Endothelial cell (in vitro differentiated cells): ENCODE measurements at places on chromosomes 2 and 18. TPM values are rescaled to one million over a fixed set of nuclear protein-coding genes. Genes with fewer than 3 reads are reported as not detected.

The SERPINB4 gene
- 0.41 TPM for total RNA-seq

DNA sequence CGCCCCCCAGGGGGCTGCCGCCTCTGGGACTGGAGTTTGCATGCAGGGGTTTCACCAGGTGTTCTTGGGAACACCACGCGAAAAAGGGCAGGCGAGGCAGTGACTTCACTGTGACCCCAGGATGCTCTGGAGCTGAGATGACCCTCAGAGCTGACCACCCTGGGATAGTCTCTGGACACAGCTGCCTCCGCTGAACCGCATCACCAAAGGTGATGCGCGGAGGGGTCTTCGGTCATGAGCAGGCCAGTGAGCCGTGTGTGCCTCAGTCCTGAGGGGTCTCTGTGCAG is 17.5 kb downstream of the GPR35 start:
- no peak for DNase-seq
- peaks cover 9% of the 10 kb centered on the region for H3K4me1 ChIP-seq
- peaks cover 5% of the 10 kb centered on the region for H3K36me3 ChIP-seq
- no peak overlapping the region for H3K4me3 ChIP-seq

GRCh38 chr18:59419386-59419785 is 60.3 kb upstream of the LMAN1 start:
- H3K4me3 ChIP-seq: no peak overlapping the region
- H3K27me3 ChIP-seq: no peaks in the 10 kb centered on the region
- H3K27ac ChIP-seq: no peak overlapping the region
- DNase-seq: no peak

GRCh38 chr2:212539072-212539880 is 674 bp upstream of the ERBB4 start:
- H3K4me3 ChIP-seq: peak overlapping the region; percentile 43
- H3K27ac ChIP-seq: no peak overlapping the region
- H3K4me1 ChIP-seq: peaks cover 7% of the 10 kb centered on the region
- DNase-seq: peak; percentile 52
- H3K36me3 ChIP-seq: no peaks in the 10 kb centered on the region

The KCMF1 gene
- 84.6 TPM for total RNA-seq

DNA sequence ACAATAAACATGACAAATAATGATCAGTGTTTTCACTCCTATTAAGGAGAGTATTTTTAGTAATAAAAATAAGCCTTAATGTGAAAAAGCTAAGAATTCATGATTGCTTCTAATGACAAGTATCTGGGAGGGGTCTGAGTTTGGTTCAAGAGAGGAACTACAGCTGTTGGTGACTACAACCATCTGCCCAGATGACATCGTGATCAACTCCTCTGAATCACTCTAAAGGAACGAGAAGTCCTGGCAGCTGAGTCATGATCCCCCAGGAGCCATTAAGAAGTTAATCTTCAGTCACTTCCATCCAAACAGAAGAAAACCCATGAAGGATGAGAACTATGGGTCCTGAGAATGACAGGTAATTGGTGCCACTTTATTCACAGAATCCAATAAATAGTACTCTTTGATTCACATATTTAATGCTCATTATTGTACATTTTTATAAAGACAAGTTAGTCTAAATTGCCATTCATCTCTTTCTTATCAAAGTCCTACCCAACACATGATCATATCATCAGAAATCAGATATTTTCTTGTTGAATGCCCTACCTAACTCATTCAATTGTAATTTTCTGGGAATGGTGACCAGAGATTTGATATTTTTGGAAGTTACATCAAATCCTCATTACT is 6.8 kb downstream of the TFPI start:
- peaks cover 3% of the 10 kb centered on the region for H3K27me3 ChIP-seq
- peak overlapping the region; percentile 81 for H3K4me3 ChIP-seq
- peaks cover 49% of the 10 kb centered on the region for H3K4me1 ChIP-seq
- H3K36me3 ChIP-seq: peaks cover 57% of the 10 kb centered on the region
- H3K27ac ChIP-seq: no peak overlapping the region

- H3K36me3 ChIP-seq: no peaks in the 10 kb centered on the region
- H3K27me3 ChIP-seq: peaks cover 1% of the 10 kb centered on the region
- DNase-seq: no peak
These were observed 34.4 kb upstream of the CYBRD1 start for GRCh38 chr2:171487803-171488259.

The TRAK2 gene
- total RNA-seq: 18.4 TPM

DNA sequence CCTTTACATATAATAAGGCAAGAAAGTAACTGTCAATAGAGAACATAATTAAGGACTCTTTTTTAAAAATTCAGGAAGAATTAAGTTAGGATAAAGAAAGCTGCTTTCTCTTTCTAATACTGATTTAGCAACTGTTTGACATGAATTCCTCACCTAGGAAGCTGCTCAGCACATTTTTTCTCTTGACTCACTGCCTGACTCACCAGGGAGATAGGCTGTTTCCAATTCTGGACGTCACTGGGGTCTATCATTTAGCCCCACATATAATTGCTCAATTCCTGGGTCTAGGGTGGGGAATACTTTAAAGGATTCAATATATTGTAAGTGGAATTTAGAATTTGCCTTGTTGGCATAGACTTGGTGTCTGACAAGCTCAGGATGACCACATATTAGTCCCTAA is 50.8 kb upstream of the UGP2 start:
- H3K4me1 ChIP-seq: no peaks in the 10 kb centered on the region
- H3K27ac ChIP-seq: no peak overlapping the region
- H3K27me3 ChIP-seq: no peaks in the 10 kb centered on the region
- no peak for DNase-seq
- H3K36me3 ChIP-seq: no peaks in the 10 kb centered on the region

DNA sequence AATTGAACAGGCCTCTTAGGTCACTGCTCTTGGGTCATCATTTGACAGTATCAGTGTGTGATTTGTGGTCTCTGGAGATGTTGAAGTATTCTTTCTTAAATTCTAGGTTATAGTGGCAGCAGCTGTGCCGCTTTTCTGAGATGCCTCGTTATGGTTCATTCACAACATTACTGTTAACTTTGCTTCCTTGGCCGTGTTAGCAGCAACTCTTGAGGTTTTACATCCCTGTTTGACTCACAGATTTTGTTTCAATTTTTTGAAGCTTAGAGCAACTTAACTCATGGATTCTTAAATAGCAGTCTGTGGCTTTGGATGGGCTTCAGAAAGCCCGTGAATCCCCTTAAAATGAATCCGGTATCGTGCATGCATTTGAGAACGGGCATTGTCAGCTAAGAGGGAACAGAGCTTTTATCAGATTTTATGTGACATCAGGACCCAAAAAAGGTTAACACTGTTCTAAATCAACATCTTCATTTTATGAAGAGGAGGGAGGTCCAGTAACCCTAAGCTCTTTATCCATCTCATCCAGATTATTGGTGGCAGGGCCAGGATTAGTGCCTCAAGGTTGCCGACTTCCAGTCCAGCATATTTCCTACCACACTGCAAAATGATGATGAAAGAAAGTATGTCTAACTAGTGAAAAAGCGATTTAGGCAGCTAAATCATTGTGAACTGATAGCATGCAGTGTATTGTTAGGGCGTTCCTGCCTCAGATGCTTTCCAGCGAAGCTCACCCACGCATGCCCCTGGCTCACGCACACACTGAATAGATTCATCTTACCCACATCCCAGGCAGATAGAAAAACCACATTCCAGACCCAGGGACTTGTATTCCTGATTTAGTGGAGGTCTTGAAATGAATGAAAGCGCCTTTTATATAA is 5.1 kb downstream of the TRIB2 start:
- H3K27me3 ChIP-seq: peaks cover 11% of the 10 kb centered on the region
- DNase-seq: no peak
- H3K27ac ChIP-seq: no peak overlapping the region
- peaks cover 8% of the 10 kb centered on the region for H3K36me3 ChIP-seq
- H3K4me1 ChIP-seq: peaks cover 17% of the 10 kb centered on the region

The PROKR1 gene
- total RNA-seq: 0.38 TPM

- peak overlapping the region; percentile 42 for H3K4me3 ChIP-seq
- H3K27ac ChIP-seq: no peak overlapping the region
These were observed 4.9 kb upstream of the HS6ST1 start for GRCh38 chr2:128323555-128323931.

- peaks cover 30% of the 10 kb centered on the region for H3K36me3 ChIP-seq
- H3K27me3 ChIP-seq: peaks cover 24% of the 10 kb centered on the region
- peak; percentile 41 for DNase-seq
- peaks cover 37% of the 10 kb centered on the region for H3K4me1 ChIP-seq
These were observed 1.2 kb downstream of the BMPR2 start for GRCh38 chr2:202377207-202377761.

The DLGAP1 gene
- total RNA-seq: 1.8 TPM

DNA sequence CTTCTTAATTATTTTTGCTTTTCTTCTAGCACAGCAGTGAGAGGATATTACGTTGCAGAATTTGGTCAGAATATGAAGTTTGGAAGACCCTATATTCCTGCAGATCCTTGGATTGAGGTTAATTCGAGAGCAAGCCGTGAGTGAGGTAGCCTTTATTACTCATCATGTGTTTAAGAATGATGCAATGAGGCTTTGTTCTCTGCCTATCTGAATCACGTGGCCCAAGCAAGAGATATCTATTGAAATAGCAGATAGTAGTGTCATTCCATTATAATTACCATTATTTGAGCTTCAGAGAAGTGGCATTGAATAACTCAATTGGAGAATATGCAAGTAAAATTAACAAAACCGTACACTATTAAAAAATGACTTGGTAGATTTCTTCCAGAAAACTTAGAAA is 641.1 kb downstream of the TMEM182 start:
- H3K27ac ChIP-seq: peak overlapping the region; percentile 97
- H3K27me3 ChIP-seq: peaks cover 4% of the 10 kb centered on the region
- H3K36me3 ChIP-seq: no peaks in the 10 kb centered on the region
- no peak for DNase-seq
- no peak overlapping the region for H3K4me3 ChIP-seq
- H3K4me1 ChIP-seq: peaks cover 30% of the 10 kb centered on the region

- peaks cover 5% of the 10 kb centered on the region for H3K27me3 ChIP-seq
- peak overlapping the region; percentile 82 for H3K27ac ChIP-seq
- peaks cover 43% of the 10 kb centered on the region for H3K4me1 ChIP-seq
These were observed 1.1 kb upstream of the FRZB start for GRCh38 chr2:182867426-182868053.

- H3K4me1 ChIP-seq: peaks cover 8% of the 10 kb centered on the region
- H3K4me3 ChIP-seq: no peak overlapping the region
- peaks cover 9% of the 10 kb centered on the region for H3K36me3 ChIP-seq
- H3K27ac ChIP-seq: no peak overlapping the region
- peaks cover 7% of the 10 kb centered on the region for H3K27me3 ChIP-seq
These were observed 565.7 kb downstream of the SLC4A3 start for GRCh38 chr2:220192994-220193753.

DNA sequence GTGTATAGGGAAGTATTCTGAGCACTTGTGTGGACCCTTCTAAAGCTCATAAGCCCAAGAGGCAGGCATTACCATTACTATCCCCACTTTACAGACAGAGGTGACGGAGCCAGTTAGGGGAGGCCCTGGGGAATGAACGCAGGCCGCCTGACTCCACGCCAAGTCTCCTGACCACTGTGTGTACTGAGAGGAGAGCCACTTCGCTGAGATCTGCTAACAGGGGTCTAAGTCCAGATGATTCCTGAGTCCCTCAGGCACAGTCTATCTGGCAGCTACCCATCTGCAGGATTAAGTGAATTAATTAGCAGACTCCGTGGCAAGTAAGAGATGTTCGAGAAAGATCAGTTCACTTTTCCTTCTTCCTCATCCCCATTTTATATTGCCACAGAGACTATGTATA is 13.7 kb downstream of the CYB5A start:
- peaks cover 72% of the 10 kb centered on the region for H3K4me1 ChIP-seq
- peaks cover 28% of the 10 kb centered on the region for H3K36me3 ChIP-seq
- H3K27ac ChIP-seq: no peak overlapping the region
- peaks cover 5% of the 10 kb centered on the region for H3K27me3 ChIP-seq
- DNase-seq: no peak

- H3K27ac ChIP-seq: no peak overlapping the region
- no peak overlapping the region for H3K4me3 ChIP-seq
- no peak for DNase-seq
- H3K27me3 ChIP-seq: peaks cover 8% of the 10 kb centered on the region
These were observed 82.6 kb downstream of the MBP start for GRCh38 chr18:77049938-77050337.

DNA sequence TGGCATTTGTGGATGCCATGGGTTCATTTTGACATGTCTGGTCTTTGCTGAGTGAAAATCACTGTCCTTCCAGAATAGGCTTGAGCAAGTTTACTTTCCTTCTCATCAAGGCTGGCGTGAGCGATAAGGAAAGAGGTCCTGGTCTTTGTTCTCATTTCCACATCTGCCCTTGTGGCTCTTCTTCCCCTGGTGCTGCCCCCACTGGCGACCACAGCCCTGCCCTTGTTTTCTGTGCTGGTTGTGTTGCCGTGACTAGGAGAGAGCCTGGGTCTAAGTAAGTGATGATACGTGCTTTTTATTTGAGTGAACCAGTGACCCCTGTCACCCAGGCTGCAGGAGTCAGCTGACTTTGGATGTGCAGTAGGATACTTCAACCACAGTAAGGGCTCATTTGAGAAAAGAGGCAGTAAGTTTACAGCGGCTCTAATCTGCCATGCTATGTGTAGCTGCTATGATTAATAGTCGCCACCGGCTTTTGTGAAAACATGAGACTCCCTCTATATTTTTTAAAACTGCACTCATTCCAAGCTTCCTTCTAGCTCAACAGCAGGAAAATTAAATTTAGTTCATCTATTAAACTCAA is 441.7 kb downstream of the RNF144A start:
- H3K27ac ChIP-seq: no peak overlapping the region
- H3K27me3 ChIP-seq: no peaks in the 10 kb centered on the region
- no peak for DNase-seq
- no peaks in the 10 kb centered on the region for H3K36me3 ChIP-seq

The NAT8 gene
- not detected for total RNA-seq

DNA sequence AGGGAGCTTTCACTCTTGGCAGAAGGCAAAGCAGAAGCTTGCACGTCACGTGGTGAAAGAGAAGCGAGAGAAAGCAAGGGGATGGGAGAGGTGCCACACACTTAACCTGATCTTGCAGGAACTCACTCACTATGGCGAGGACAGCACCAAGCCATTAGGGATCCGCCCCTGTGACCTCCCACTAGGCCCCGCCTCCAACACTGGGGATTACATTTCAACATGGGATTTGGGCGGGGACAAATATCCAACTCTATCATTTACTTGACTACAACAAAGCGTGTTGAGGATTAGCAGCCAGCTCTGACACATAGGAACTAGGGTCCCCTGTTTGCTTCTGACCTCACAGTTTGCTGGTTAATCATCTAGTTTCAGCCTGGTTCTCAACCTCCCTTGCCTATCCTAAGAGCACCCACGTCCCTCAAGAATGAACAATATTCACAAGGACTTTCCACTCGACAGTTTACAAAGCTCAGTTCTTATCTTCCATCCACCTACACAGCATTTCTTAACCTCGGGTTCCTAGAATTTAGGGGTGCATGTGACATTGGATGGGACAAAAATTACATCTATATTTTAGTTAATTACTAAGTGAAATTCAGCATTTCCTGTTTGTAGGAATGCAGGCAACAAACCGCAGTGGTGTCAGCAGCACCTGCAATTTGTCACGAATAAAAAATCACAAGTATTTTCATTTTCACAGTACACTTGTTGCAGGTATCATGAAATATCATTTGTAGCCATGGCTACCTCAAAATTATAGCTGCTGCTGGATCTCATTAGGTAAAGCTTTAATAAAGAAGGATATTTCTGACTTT is 36.0 kb downstream of the LBH start:
- no peak overlapping the region for H3K4me3 ChIP-seq
- no peak for DNase-seq
- no peak overlapping the region for H3K27ac ChIP-seq
- H3K27me3 ChIP-seq: peaks cover 5% of the 10 kb centered on the region
- peaks cover 9% of the 10 kb centered on the region for H3K36me3 ChIP-seq

The PNO1 gene
- total RNA-seq: 11.4 TPM

GRCh38 chr2:242029422-242030225 is 160.1 kb downstream of the RTP5 start:
- H3K4me3 ChIP-seq: no peak overlapping the region
- no peak for DNase-seq
- peaks cover 2% of the 10 kb centered on the region for H3K36me3 ChIP-seq
- H3K27me3 ChIP-seq: peaks cover 6% of the 10 kb centered on the region

The FEV gene
- total RNA-seq: 0.56 TPM

The CIDEA gene
- 0.97 TPM for total RNA-seq
